ENCODE measurements at places on chromosomes 6 and 20.

DNA sequence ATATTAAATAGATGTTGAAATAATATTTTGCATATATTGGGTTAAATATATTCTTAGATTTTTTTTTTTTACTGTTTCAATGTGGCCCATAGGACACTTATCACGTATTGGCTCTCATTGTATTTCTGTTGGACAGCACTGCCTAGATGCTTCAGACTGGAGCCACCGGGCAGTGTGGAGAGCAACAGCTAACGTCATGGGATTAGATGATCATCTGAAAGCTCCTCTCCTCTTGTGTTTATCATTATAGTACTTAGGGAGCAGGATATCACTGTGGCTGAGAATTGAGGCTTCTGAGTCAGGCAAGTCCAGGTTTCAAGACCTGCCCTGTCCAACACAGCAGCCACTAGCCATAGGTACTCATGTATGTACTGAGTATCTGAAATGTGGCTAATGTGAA, 87.4 kb downstream of the ZHX3 start:
- no peak for DNase-seq

DNA sequence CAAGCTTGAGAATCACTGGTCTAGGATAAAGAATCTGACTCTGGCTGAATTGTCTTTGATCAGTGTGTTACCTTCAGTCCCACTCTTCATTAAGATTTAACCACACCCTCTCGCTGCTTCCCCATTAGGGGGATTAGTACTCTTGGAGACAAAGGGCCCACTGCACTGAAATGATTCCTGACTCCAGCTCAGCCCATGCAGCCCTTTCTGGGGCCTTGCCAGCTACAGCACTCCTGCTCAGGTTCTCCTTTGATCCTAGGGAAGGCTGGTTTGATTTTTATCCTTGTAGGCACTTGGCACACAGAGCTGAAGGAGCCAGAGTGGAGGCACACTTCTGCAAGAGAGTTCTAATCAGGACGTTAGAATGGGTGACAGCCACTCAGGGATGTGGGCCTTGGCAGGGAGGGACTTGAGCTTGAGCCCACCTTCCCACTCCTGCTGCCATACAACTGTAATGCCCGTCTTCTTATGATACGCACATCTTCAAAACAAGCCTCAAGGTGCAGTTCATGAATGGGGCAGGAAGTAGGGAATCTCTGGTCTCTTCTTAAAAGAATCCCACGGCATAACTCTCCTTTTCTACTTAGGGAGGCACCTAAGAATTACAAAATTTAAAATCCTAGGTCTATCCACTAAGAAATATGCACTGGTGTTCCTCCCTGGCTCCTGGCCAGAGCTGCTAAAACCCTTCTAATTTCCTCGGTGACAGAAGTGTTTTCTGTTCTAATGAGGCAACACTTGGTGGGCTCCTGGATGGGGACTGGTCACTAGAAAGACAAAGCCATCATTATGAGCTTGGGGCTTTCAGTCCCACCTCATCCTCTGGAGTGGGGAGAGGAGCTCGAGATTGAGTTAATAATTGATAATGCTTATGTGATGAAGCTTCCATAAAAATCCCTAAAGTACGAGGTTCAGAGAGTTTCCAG, 1.5 kb upstream of the SLA2 start:
- DNase-seq = no peak

DNA sequence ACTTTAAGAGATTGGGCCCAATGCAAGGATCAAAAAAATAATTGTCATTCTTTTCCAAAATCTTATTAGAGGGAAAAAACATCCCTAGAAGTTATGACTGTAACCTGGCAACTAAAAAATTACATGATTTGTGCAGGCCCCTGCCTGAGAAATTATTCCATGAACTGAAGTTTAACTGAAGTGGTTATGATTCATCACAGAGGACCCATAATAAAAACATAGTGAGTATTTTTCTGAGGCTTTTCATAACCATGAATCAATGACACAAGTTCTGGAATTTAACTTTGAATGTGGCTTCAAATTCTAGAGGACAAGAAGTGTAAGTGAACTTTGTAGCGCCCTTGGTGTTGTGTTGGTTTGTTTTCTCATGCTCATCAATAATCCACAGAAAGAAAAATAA, 31.1 kb upstream of the CARMIL1 start:
- no peak for DNase-seq

DNA sequence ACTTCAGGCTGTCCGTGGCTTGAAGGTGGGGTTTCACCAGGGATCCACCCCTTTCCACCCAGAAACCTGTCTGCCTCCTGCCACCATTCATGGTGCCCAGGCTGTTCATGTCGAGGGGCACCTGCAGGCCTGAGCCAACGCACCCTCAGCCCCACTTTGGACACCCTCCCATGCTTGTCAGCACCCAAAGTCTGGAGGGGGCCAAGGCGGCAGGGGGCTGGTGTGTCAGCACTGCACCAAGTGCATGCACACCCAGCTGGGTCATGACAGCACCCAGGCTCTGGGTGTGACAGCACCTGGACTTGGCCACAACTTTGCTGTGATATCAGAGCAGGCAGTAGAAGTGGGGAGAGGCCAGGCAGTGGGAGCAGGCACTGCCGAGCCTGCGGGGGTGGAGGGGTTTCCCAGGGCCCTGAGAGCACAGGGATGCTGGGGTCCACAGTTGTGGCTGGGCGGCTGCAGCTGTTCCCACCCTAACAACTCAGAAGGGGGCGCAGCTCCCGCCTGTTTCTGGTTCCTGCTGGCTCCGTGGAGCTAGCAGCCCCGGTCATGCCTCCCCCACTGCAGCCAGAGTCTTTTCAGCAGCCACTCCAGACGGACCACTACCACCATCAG, 33.3 kb upstream of the GRM4 start:
- DNase-seq = no peak

DNA sequence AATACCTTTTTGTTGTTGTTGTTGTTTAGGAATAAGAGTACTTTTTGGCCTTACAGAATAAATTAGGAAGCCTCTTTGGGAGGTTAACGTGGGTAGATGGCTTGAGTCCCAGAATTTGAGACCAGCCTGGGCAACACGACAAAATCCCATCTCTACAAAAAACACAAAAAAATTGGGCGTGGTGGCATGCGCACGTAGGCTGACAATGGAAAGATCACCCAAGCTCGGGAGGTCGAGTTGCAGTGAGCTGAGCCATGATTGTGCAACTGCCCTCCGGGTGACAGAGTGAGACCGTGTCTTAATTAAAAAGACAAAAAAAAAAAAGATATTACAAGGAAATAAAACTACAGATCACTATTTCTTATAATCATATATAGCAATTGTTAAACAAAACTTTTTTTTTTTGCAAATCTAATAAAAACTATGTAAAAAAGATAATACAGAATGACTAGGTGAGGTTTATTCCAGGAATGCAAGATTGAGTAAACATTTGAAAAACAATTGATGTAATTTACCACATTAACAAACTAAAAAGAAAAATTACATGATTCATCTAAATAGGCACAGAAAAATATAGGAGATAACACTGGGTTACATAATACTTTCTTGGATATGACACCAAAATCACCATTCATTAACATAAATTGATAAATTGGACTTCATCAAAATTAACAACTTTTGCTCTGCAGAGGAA, 43.6 kb upstream of the ASCC3 start:
- no peak for DNase-seq

GRCh38 chr6:33427585-33428223, 7.8 kb downstream of the SYNGAP1 start:
- DNase-seq = no peak

GRCh38 chr6:108619431-108620197, 58.9 kb downstream of the FOXO3 start:
- DNase-seq = no peak

DNA sequence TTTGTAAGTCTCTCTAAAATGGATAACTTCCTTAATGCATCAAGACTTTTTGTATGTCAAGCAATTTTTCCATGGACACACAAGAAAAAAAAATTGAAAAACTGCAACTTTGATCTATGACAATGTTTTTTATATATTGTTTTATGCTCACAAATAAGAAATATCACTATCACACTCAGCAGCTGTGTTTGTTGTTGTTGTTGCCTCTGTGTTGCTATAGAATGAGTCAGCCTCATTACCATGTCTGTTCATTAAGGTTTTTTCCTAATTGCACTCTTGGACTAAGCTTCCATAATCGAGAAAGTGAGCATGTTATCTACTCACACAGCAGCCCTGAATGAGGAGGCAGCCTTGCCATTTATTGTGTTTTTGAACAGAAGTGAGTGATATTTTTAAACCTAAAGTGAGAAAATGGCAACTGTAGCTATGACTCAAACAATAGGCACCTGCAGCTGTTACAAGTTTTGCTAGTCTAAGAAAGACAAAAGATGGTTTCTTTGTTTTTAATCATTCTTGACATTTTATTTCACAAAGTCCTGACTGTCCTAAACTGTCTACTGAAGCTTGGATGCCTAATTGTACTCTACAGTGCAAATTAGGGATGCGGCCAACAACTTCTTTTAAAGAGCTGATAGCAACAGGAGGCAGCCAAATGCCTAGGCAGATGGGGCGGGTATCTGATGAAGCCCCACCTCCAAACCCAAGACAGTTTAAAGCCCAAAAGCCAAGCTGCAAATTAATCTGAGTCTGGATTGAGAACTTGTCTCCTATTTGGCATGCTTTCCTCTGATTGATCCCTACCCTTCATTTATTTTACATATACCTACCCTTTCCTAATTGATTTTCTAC, 77.9 kb upstream of the DOK5 start:
- DNase-seq = no peak

- DNase-seq = no peak
These were observed 90.4 kb downstream of the SLC2A10 start for GRCh38 chr20:46799781-46800408.

DNA sequence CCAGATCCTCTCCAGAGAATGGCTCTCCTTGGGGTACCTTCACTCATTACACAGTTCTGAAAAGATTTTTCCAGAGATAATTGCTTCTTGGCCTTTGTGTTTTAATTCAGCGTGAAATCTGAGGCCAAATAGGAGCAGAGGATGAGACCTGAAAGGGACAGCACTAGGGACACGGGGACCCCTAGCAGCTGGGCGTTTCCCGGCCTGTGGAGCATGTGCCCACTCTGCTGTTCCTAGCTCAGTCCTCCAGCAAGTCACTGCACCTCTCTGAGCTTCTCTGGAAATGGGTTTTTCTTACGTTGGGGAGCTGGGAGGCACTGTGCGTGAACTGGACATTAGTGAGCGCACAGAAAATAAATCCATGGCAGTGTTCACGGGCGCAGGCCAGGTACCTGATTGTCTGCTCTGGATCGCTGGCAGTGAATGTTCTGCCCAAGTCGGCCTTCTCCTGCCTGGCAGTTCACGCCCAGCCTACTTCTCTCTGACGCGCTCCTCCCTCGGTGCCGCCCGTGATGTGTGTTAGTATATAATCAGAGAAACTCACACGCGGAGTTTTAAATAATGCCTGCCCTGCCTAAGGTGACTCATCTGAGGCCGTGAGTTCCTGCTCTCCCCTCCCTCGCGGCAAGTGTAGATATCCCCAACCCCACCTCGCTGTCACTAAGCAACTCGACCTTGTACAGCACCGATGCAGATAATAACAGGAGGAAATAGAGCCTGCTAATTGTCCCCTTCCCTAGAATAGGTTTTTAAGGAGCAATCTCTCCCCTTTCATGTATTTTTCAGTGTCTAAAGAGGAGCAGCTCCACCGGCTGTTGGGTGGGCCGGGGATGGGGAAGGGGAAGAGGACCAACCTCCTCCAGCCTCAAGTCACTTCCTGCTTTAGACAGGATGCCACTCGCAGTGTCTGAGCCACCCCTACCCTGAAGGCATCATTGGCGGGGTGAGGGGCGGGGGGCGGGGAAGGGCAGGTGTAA, 2.7 kb upstream of the TUBB2A start:
- DNase-seq = no peak

DNA sequence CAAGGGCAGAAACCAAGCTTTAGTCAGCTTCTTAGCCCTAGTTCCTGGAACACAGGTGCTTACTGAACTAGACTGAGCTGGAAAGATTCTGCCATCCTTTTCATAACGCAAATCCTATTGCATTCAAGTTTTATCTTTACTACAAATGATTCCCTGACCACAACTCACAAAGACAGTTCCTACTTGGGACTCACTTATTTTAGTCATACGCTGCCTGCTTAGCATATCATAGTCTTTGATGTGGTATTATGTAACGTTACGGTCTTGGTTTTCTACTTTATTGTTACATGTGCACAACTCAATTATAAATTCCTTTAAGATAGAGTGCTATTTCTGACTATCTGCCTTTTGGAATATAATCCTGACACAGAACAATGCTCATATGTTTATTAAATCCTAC, 59.1 kb downstream of the BLOC1S5 start:
- no peak for DNase-seq

- DNase-seq = no peak
These were observed 211.0 kb downstream of the NFATC2 start for GRCh38 chr20:51331481-51331880.

DNA sequence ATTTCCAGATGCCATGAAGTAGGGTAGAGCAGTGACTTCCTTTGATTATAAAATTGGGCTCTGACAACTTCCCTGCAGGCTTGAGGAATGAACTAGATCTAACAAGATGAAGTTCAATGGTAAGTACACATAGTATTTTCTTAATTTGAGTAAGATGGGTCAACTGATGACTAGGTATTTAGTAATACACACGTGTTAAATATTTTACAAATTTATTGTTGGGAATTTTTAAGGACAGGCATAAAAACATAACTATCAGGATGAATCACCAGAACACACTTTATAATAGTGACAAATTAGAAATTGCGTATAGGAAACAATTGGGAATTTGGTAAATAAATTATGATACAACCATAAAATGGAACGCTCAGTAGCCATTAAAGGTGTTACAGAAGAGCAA, 762.4 kb upstream of the SLC35B3 start:
- DNase-seq = no peak

- DNase-seq = no peak
These were observed 24.8 kb downstream of the ZNF311 start for GRCh38 chr6:28980137-28980851.

- peak; percentile 57 for DNase-seq
These were observed 36.9 kb downstream of the B4GALT5 start for GRCh38 chr20:49676581-49677291.

DNA sequence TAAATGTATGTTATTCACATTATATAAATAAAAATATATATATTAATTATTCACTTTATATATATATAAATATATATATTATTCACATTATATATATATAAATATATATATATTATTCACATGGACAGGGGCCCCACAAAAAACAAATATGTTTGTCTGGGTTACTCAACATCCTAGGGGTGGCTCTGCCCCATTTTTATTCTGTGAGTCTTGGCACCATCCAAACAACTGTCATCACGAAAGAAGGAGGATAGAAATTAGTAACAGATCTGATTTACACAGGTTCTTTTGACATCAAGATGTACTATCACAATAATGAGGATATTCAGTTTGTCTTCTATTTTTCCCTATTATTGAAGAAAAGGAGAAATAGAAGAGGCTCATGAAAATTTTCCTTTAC, 187.3 kb downstream of the GPX5 start:
- DNase-seq = no peak

GRCh38 chr6:107629548-107630129, 139.7 kb downstream of the SOBP start:
- no peak for DNase-seq

DNA sequence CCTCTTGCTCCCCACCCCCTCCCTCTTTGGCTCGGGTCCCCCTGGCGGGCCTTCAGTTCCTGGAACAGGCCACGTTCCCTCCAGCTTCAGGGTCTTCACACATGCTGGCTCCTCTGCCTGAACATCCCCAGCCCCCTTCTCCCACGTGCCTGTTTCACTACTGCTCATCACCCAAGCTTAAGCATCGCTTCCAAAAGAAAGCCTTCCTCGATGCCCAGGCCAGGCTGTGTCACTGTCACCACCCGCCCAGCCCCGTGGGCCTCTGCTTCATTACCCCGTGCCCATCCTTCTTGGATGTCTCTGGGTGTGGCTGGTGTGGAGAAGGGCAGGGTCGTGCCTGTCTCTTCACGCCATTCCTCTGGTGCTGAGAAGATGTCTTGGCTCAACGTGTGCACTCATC, 2.8 kb downstream of the DLGAP4 start:
- no peak for DNase-seq

All from GDM1 (cell line).